NCI-H748 treated with DMSO at 0.1 percent for 48 hours (cell line): ENCODE measurements at places on chromosomes 5 and 9.

DNA sequence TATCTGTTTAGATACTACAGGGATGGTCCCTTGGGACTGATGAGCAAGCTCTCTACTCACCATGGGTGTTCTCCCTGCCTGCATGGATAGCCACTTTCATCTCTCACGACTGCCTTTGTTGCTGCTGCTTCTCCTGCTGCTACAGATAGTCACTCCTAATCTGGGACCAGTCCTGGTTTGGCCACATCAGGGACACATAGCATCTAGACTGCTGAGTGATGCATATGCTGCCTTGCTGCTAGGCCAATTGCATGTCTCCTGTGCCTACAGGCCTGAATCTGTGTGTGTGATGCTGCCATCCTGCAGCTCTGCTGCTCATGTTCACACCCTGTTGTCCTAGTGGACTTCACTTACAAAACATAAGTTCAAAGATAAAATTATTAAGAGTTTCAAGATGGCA, 297.1 kb downstream of the HCN1 start:
- peak; percentile 52 for DNase-seq

- no peak for DNase-seq
Observed at GRCh38 chr5:180720486-180720885, 19.4 kb downstream of the OR2Y1 start.

DNA sequence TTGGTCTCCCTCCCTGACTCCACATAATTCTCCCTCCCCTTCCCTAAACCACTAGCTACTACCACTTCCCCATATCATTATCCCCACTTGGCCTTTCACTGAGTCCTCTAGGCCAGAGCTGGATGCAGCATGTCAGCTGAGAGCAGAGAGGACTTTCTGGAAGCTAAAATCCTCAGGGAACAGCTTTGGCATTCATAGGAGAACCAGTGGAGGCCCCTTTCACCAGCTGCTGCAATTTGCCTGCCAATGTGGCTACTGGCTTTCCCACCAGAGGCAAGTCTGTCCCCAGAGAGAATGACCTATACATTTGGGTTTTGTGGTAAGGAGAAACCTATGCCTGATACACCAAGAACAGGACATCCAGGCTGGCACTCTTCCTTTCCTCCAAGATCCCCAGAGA, 14.4 kb downstream of the FAM219A start:
- DNase-seq: no peak

GRCh38 chr5:1509346-1510085, 14.2 kb downstream of the LPCAT1 start:
- no peak for DNase-seq

DNA sequence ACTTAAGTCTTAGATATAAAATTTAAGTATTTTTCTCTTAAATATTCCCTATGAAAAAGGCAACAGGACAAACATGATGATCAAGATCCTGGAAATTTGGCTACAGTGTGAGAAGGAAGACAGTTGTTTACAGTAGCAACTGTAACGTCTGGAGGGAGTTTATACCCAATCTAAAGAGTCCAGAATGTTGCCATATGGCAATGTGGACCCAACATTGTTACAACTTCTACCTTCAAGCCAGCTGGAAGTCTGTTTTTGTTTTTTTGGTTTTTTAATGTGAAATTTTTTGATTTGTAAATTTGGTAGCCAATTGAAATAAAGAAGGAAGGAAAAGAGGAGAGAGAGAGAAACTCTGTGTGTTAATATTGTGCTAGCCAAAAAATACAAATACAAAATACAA, 233.4 kb downstream of the CHSY3 start:
- no peak for DNase-seq

- DNase-seq: peak; percentile 70
Observed at GRCh38 chr5:55535199-55535905, 588 bp upstream of the PLPP1 start.

DNA sequence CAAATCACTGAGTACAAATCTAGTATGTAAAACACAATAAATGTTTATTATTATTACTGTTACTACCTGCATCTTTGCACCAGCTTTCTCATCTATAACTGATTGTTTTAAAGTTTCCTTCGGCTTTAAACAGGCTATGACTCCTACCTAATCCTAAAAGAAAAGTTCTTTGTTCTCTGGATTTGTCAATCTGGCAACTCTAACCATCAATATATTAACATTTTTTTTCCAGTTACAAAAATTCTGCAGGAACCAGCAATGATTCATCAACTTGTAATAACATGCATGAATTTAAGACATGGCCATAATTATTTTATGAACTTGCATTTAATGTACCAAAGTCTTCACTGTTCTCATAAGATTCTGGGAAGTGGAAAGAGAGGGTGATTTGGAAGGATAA, 228.5 kb downstream of the PIK3R1 start:
- DNase-seq: no peak

DNA sequence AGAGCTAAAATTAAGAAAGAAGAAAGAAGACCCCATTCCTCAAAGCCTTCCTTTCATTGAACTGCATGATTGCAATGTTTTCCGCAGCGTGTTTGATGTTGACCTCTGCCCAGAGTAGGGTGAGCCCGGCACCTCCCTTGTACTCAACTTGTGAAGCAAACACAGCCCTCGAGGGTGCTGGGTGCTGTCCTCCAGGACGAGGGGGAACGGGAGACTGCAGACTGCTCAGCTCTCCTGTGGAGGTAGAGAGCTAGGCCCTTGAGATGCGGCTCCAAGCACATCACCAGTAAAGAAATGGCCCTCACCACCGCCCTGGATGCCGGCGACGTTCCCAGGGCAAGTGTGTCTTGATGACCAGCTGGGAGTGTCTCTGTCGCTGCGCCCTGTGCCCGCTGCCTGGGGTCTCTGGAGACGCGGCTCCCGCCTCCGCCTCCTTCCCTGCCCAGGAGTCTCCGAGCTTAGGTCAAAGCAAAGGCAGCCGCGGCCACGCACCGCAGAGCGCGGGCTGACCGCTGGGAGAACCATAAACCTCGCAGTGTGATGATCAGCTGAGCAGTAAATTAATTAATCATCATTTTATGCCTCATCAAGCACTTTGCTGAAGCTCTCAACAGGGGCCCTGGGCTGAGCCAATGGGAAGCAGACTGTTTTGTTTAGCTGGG, 108.7 kb downstream of the IRX2 start:
- DNase-seq: peak; percentile 73
